ENCODE measurements at places on chromosomes 6 and 20.

- no peak for DNase-seq
Observed at GRCh38 chr20:61771805-61772350, 293.8 kb downstream of the TAF4 start.

DNA sequence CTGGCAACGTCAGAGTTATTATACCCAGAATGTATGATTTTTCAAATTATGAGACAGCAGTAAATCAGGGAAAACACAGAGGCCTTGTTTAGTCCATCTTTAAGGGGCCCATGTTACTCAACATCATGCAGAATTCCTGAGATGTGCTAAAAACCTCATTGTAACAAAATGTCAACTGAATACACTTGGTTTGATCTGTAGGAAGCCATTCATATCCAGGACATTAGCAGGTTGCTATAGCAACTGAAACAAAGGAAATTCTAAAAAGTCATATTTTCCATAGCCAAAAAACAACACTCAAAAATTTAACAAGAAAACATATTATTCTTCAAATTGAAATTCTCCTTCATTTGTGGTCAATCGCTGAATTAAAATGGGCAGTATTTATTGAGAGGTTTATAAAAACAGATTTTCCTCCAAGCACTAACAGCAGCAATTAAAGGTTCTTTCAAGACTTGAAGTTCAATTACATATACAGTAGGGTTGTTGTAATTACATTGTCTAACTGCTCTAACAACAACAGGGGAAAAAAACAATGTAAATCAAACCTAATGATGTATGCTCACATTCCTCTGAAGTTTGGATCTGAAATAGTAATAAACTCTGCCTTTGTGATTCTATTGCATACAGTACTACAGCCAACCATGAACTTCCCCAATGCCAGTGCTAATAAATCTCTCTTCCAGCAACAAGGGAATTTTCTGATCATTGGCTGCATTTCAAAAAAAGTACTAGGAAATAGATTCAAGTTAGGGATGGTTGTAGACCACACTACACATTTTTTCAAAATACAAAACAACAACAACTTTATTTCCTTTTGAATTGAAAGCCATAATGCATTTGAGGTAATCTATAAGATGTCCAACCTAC, 34.9 kb downstream of the COL12A1 start:
- no peak for DNase-seq

DNA sequence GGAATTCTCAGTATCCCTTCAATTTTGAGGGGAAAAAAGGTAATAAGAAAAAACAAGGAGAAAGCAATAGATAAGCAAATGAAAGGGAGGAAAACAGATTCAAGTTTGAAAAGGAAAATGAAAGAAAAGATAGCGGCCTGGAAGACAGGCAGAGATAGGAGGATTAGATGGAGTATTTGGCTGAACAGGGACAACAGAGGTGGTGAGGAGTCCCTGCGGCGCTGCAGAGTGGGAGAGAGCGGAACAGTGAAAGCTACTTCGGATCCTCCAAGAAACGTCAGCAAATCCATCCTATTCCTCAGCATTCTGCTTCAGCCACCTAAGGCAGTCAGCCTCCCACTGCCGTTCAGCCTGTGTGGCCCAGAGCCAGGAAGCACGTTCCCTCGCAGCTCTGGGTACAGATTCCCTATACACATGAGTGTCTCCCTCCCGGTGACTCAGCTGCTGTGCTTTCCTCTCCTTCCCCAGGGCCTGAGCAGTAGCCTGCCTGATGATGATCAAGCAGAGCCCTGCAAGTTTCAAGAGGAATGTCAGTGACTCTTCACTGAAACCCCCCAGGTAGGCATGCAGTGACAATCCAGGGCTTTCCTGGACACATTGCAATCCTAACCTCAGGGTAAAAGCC, 43.4 kb upstream of the CDYL start:
- DNase-seq, result no peak

DNA sequence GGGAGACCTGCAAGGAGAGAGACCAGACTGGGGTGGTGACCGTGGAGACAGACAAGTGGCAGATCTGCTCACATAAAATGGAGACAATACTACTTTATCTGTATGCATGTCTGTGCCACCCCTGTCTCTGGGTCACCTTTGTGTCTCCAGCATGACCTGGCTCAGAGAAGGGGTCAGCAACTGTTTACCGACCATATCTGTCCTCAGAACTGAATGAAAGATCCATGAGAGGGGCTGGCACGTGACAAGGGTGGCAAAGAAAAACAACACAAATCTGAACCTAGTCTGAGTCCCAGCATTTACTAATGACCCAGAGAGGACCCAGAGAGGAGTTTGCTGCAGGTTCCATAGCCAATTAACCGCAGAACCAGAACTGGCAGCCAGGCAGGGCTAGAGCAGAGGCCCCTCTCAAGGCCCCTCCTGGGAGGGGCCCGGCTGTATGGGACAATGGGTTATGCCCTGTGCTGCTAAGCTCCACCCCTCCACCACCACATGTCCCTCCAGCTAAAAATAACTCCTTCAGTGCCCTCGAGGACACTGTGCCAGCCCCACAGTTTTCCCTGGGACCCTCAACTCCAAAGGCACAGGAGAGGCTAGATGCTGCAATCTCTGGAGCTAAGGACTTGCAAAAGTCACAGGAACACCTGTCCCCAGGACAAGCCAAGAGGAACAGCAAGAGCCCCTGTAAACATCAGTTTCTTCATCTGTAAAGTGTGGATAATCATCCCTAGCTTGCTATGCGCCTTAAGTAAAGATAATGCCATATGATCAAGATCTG, 2.2 kb downstream of the AHCY start:
- no peak for DNase-seq

DNA sequence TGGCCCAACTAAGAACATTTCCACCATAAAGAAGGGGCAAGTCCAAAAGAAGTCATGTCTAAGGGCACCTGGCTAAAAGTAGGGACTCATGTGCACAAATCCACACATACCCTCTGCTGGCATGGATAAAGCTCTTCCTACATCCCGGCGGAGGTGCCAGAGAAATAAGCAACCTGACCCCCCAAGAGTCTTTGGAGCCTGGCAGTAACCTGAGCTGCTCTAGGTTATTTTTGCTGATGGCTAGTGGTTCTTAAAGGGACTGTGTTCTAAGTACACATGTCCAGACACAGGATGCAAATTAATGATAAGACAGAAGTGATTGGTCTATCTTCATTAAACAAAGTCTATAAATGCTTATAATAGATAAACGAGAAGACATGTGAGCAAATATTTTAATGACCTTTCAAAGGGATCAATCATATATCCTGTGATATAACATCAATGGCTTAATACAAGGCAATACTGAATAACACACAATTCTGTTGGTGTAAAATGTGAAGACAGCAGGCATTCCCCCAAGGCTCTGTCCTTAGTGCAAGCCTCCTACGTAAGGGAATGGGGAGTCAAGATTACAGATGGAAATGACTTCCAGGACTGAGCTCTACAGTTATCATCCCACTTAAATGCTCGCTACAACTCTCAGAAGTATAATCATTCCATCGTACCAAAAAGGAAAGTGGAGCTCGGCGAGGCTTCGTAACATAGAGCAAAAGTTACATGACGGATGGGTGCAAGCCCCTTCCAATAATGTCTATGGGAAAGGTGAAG, 52.5 kb downstream of the HIVEP2 start:
- no peak for DNase-seq

GRCh38 chr6:56385981-56386593, 138.7 kb upstream of the COL21A1 start:
- no peak for DNase-seq

- DNase-seq, result no peak
Observed at GRCh38 chr6:7916959-7917358, 6.4 kb upstream of the TXNDC5 start.

DNA sequence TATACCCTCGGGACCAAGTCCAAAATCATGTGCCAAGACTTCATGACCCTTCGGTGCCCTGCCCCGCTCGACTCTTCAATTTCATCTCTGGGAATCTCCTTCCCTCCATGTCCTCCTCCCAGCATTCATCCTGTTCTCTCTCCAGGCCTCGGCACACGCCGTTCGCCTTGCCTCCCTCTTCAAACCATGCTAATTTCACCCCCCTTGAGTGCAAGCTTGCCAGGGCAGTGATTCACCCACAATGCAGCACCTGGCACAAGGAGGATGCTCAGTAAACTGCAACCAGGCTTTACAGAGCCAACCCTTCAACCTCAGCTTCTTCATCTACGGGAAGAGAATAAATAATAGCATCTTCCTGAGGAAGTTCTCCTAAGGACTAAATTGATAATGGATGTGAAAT, 4.1 kb downstream of the KCNS1 start:
- no peak for DNase-seq

All from activated CD4-positive, CD25-positive, alpha-beta regulatory T cell treated with anti-CD3 and anti-CD28 coated beads, Interleukin-2, amount 50 U/mL, for 16 hours (primary cell).